Daoy (cell line): ENCODE measurements at places on chromosomes 1 and 21. TPM values are rescaled to one million over a fixed set of nuclear protein-coding genes. Genes with fewer than 3 reads are reported as not detected.

DNA sequence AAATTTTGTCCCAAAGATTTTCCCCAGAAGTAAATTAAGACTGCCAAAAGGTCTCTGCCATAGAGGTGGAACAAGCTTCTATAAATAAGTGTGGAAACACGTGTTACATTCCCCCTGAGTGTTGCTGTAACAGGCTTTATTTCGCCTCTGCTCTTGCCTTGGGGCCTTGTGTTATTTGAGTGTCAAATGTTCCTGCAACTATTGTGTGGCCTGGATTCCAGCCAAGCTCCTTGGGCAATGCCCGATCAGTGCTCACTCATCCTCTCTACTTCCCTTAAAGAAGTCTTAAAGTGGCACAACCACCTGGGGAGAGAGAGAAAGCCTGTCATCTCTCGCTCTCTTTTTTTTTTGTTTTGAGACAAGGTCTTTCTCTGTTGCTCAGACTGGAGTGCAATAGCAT, 156.7 kb downstream of the NR5A2 start:
- DNase-seq, result peak; percentile 86

GRCh38 chr1:61978796-61979195, 215.9 kb upstream of the L1TD1 start:
- no peak for DNase-seq

DNA sequence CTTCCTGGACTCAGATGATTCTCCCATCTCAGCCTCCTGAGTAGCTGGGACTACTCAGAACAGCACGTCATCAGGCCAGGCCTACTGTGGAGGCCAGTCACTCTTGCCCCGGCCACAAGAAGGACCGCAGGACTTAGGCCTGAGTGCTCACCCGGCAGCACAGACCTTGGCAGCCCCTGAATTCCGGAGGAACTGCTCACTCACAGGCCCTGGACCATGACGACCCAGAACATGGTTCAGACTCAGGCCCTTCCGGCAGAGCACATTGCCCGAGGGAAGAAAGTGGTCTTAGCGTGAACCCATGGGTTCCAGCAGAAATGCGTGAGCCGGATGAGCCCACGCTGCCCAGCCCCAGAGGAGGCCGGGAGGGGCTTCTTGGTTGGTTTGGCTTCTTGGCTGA, 177.3 kb upstream of the TMEM51 start:
- no peak for DNase-seq

GRCh38 chr1:11126569-11126968, 26.9 kb upstream of the EXOSC10 start:
- no peak for DNase-seq

Gene GUCA2A
- not detected in 2 replicates for total RNA-seq

Gene CCDC27
- not detected in 2 replicates for total RNA-seq

Gene FAM72C
- 0.48 and 3.4 TPM in 2 replicates for total RNA-seq
